ENCODE measurements at places on chromosomes 3 and 15. TPM values are rescaled to one million over a fixed set of nuclear protein-coding genes. Genes with fewer than 3 reads are reported as not detected.

Gene GOLGA8H
- total RNA-seq, result 0.68 TPM

Gene MYRIP
- 5.1 TPM for total RNA-seq

Gene OIP5
- total RNA-seq, result not detected

Gene LRTM1
- total RNA-seq, result not detected

Gene GOLGA8G
- not detected for total RNA-seq

Gene SPATA12
- total RNA-seq, result not detected

DNA sequence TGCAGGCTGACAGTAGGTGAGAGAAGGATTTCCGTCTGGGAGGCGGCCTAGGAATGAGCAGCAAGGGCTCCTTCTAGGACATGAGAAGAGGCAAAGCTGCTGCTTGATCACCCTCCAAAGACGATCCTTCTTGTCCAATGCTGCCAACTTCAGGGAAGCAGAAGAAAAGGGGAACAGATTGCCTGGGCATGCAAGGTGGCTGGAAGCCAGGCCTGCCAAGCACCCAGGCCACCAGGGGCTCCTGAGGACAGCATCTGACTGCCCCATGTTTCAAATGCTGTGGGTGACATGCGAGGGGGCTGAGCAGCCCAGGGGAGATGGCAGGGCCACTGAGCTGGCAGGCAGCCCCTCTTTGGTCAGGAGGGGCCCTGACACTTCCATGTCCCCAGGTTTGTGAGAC, 3.3 kb upstream of the GRIP2 start:
- DNase-seq, result no peak

- DNase-seq, result no peak
Measured at GRCh38 chr3:182525766-182526374, 267.4 kb upstream of the ATP11B start.

DNA sequence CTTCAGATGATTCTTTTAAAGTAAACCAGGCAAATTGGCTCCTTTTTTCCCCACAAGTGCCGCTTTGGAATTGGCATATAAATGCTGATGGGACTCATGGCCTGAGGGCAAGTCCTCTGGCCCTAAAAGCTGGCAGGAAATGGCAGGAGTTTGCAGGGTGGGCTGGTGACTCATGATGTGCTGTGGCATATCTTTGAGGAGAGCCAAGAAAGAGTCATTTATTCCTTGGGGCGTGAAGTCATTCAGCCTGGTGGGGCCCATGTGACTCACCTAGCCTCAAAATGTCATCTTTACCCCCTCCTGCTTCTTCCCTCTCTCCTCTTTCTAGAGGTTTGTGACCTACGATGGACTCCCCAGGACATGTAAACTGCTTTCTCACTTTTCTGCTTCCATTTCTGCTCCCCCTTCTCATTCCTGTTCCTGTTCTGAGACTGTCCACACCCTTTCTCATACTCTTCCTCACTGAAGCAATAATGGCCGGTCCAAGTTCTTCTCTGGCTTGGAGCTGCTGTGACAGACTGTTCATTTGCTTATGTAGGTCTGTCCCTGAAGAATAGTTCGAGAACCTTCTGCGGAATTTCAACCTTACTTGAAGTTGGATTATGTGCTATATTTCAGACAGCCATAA, 326.1 kb downstream of the SATB1 start:
- no peak for DNase-seq

DNA sequence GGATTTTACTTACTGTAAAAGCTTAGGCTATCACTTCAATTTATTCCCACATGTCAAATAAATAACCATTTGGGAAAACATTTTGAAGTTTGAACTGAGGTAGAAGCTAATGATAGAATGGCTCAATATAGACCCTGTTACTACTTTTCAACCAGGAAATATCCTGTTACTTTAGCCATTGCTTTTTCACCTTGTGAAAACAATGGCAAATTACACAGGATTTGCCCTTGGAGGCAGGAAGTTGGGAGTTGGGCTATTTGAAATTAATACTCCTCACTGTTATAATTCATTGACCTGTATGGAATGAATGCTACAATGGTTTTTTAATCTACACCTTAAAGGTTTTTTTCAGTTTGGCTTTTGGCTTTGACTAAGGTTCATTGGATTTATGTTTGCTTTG, 98.1 kb upstream of the UBE2E2 start:
- DNase-seq, result no peak

DNA sequence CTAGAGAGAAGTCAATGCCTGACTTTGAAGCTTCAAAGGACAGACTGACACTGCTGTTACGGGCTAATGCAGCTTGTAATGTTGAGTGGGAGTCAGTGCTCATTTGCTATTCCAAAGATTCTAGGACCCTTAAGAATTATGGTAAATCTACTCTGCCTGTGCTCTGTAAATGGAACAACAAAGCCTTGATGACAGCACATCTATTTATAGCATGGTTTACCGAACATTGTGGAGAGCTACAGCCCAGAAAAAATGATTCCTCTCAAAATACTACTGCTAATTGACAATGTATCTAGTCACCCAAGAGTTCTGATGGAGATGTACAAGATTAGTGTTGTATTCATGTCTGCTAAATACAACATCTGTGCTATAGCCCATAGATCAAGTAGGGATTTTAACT, 262.3 kb downstream of the EPHA6 start:
- no peak for DNase-seq

- DNase-seq, result no peak
Measured at GRCh38 chr3:10542518-10542917, 37.1 kb upstream of the ATP2B2 start.

GRCh38 chr3:49912881-49913281, 9.2 kb upstream of the MST1R start:
- no peak for DNase-seq

GRCh38 chr3:41991437-41991836, 29.5 kb upstream of the ULK4 start:
- no peak for DNase-seq

GRCh38 chr15:52208306-52208946, 17.2 kb upstream of the GNB5 start:
- no peak for DNase-seq

- DNase-seq, result no peak
Measured at GRCh38 chr15:35630532-35630931, 84.6 kb upstream of the DPH6 start.

GRCh38 chr15:100844778-100845177, 34.9 kb upstream of the ALDH1A3 start:
- no peak for DNase-seq

DNA sequence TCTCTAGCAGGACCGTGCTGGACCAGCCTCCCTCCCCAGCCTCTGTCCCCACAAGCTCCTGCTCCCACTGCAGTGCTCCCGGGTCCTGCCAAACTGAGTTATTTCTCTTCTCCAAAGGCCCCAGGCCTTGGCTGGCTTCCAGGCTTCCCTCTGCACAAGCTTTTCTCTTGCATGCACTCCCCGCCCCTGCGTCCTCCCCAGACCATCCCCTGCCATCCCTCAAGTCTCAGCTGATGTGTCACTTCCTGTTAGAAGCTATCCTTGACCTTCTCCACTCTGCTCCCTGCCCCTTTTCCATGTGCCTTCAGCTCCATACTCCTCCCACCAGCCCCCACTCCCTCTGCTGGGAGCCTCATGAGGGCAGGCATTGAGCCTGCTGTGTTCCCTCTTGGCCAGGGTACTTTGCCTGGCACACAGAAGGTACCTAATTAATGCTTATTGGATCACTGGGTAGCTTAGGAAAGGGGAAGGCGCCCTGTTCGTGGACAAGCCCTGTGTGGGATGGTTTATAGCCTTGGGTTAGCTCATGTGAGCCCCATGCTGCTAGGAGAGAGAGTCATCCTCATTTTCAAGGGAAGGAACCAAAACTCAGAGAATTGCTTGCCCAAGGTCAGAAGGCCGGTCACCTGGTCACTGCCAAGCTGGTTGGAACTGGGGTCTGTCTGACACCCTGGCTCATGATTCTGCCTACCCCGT, 56.4 kb downstream of the FEM1B start:
- no peak for DNase-seq

- DNase-seq, result no peak
Measured at GRCh38 chr15:31587583-31587982, 260.9 kb downstream of the KLF13 start.

- DNase-seq, result no peak
Measured at GRCh38 chr3:45657853-45658252, 31.3 kb upstream of the SACM1L start.

DNA sequence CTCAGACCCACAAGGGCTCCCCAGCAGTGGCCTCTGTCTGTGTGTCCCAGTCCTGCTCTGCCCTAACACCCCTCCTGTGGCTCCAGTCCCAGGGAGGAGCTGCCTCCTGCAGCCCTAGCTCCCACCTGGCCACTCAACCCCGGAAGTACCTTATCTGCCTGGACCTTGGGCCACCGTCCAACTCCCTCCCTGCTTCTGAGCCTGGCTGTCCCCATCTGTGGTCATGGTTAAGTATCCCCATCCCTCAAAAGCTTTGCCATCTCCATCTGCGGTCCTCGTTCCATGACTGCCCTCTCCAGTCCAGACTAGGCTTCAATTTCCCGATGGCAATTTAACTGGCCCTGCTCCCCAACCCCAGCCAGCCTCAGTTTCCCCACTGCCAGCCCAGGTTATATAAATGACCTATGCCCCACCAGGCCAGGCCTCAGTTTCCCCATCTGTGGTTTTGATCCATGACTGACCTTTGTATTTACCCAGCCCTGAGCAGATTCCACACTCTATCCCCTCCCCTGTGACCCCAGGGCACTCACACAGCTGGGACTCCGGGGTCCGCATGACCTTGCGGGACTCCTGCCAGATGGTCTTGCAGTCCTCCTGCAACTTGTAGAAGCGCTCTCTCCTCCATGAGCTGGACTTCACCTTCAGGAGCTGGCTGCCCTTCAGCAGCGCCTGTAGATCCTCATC, 9.6 kb downstream of the PLCD1 start:
- no peak for DNase-seq

- DNase-seq, result no peak
Measured at GRCh38 chr3:132210476-132211346, 106.5 kb upstream of the ACP3 start.
